ENCODE measurements at places on chromosomes 1 and 21.

- no peak for DNase-seq
Observed at GRCh38 chr1:87968197-87968955, 639.7 kb downstream of the LMO4 start.

GRCh38 chr1:28898405-28898881 is 15.9 kb upstream of the EPB41 start:
- no peak for DNase-seq

- no peak for DNase-seq
Observed at GRCh38 chr1:172686143-172686542, 27.2 kb downstream of the FASLG start.

DNA sequence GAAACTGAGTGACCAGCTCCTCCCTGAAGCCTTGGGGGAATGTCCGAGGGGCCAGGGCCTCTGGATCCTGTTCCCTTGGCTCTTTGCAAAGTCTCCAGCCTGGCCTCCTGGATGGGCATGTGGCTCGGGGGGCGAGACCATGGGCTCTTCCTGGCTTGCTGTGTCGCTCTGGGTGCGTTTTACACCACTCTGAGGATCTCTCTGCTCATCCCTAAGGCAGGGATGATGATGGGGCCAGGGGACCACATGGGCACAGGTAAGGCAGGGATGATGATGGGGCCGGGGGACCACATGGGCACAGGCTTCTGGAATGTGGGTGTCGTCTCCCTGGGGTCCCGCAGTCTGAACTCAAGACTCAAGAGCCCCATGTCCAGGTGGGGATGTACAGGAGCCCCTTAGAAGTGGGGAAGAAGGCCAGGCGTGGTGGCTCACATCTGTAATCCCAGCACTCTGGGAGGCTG is 17.7 kb downstream of the TP73 start:
- DNase-seq: no peak

GRCh38 chr1:42258218-42258617 is 76.8 kb downstream of the FOXJ3 start:
- no peak for DNase-seq

DNA sequence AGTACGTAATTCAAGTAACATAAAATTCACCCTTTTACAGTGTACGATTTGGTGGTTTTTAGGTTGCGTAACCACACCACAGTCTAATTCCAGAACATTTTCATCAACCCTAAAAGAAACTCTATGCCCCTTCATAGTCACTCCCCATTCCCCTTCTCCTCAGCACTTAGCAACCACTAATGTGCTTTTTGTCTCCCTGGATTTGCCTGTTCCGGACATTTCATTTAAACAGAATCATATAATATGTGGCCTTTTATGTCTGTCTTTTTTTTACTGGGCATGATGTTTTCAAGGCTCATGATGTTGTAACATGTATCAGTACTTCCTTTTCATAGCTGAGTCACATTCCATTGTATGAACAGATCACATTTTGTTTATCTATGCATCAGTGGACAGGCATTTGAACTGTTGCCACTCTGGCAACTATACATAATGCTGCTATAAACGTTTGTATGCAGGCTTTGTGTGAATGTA is 20.8 kb downstream of the OBSCN start:
- DNase-seq: no peak

DNA sequence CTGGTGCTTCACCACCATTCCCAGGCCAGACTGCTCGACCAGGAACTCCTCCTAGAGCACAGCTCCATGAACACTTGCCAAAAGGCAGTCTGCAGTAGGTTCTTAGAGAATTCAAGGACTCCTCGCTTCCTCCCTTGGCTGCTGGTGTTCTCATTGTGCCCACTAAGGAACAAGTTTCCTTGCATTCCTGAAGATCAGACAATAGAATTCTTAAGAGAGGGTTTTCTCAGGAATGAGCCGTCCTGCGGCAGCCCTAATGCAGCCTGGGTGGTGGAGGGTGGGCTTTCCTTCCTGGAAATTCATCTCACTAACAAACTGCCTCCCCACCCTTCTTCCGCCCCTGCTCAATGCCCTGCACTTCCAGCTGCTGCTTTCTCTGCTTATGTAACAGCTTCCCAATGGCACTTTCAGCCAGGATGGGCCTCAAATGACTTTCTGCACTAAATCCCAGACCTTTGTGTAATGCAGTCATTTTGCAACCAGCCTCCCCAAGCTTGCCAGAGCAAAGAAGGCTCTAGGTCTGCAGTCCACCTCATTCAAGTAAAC is 287.9 kb downstream of the PLPP3 start:
- DNase-seq: no peak

GRCh38 chr21:34132926-34133325 is 59.5 kb downstream of the MRPS6 start:
- DNase-seq: no peak

DNA sequence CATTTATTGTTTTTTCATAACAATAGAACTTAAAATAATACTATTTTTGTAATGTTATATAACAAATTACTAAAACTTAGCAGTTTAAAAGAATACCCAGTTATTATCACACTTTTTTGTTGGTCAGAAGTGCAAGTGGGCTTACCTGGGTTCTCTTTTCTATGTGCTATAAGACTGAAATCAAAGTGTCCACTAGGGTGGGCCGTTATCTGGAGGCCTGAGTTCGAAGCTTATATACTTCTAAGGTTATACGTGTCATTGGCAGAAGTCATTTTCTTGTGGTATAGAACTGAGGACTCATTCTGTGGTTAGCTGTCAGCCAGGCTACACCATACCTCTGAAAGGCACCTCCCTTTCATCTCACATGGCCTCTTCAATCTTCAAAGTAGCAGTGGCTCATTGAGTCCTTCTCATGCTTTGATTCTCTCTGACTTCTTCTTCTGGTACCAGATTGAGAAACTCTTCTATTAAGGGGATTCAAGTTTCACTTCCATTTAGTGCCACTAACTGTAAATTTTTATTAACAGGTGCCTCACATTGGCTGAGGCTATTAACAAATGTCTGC is 414.3 kb downstream of the AMY1C start:
- DNase-seq: no peak

DNA sequence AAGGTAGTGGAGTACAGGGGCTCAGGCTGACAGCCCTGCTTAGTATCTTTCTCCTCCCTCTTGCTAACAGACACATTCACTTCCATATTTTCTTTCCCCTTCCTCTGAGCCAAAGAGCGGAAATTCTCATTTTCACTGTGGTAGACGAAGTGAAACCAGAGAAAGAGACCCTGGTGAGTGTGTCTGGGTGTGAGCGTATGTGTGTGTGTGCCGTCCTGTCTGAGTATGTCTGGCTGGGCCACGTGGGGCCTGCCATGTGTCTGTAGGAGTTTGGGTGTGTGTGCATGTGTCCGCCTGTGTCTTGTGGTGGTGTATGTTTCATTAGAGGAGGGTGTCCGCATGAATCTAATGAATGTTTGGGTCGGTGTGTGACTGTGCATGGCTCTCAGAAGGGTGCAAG is 1.7 kb downstream of the COL8A2 start:
- DNase-seq: no peak

DNA sequence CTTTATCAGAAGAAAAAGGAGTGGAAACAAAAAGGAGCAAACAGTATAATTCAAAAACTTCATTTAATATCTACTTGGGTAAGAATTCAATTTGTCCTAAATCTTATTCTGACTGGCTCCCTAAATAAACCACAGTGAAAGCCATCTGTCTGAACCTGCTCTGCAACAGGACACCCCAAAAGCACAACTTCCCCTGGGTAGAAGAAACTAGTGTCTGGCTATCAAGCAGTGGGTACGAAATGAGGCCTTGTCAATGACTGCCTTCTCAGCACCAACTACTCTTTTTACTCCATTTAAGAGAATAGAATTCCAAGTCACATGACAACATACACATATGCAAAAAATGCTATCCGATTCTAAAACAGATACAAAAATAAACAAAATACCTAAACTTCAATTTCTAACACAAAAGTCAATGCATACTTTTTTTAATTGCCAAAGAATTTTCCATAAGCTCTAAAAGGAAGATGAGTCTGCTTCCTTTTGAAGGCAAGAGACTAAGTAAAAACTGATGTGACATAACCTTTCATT is 206.8 kb downstream of the SLC45A1 start:
- DNase-seq: no peak

GRCh38 chr1:116474921-116475849 is 95.6 kb downstream of the CD58 start:
- DNase-seq: no peak

GRCh38 chr1:185804206-185804605 is 70.0 kb downstream of the HMCN1 start:
- DNase-seq: no peak

DNA sequence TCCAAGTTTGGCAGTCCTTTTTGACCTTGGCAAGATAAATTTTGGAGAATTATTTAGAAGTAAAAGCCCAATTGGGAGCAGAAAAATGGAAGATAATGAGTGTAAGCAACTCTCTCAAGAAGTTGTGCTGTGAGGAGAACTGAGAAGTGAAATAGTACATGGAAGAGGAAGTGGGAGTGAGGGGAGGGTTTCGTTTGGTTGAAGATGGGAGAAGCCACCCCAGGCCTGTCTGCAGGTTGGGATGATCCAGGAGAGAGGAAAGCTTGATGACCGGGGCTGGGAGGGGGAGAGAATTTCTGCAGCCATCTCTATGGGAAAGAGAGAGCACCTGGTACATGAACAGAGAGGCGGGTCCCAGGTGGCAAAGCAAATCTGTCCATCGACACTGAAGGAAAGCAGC is 8.6 kb upstream of the RCAN1 start:
- DNase-seq: no peak

DNA sequence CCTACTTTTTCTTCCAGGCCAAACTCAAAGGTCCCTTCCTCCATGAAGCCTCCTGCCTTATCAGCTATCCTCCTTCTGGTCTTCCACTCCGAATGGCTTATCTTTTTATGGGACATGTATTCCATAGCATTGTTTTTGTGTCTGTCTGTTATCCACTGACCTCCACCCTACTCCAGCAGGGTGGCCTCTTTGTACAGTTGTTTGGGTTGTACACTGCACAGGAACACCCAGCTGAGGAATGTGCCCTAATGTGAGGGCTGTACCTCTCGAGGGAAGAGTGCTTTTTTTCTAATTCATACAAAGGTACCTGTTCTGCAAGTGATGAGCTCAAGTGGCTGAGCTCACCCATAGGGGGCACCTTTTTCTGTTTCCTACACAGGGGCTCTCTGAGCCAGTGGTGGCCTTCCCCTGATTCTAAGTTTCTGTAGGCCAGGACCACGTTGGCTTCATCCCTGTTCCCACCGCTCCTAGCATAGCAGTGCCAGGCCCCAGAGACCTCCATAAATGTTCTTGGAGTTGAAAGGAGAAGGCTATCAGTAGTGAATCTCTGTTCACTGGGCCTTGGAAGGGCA is 108.2 kb downstream of the FOXD2 start:
- no peak for DNase-seq

DNA sequence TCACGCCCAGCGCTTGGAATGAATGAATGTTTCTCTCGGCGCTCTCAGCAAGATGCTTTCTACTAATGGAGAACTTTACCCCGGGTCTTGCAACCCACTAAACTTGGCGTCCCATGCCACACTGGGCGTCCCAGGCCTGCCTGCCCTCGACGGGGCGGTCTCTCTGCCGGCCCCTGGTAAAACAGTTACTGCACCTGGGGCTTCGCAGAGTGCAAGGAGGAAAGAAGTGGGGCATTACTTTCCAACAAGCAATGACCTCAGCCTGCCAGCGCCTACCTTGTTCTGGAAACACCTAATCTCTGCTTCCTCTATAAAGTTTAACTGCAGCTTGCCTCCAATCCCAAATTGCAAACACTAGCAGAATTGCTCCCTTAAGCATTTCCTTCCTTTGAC is 27.8 kb upstream of the NFIA start:
- no peak for DNase-seq

- DNase-seq: no peak
Observed at GRCh38 chr1:165451691-165452090, 6.8 kb upstream of the RXRG start.

Measured in activated CD4-positive, alpha-beta T cell treated with anti-CD3 and anti-CD28 coated beads, Interleukin-2, amount 50 U/mL, for 4 hours (primary cell).